ENCODE measurements at places on chromosomes 1 and 21. TPM values are rescaled to one million over a fixed set of nuclear protein-coding genes. Genes with fewer than 3 reads are reported as not detected.

DNA sequence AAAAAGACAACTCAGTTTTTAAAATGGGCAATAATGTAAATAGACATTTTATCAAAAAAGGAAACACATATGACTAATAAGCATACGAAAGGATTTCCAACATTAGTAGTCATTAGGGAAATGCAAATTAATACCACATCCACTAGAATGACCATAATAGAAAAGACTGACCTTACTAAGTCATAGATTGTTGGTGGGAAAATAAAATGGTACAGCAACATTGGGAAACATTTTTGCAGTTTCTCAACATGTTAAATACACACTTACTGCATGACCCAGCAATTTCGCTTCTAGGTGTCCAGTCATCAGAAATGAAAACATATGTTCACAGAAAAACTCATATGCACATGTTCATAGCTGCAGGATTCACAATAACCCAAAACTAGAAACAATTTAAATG is 29.9 kb upstream of the SLC44A3 start:
- DNase-seq, result no peak
- no peak overlapping the region for H3K27ac ChIP-seq
- H3K4me1 ChIP-seq, result peaks cover 23% of the 10 kb centered on the region
- no peaks in the 10 kb centered on the region for H3K27me3 ChIP-seq

GRCh38 chr1:181190364-181191035 is 102.0 kb downstream of the IER5 start:
- DNase-seq, result no peak
- H3K36me3 ChIP-seq, result peaks cover 3% of the 10 kb centered on the region
- no peak overlapping the region for H3K27ac ChIP-seq
- H3K27me3 ChIP-seq, result peaks cover 53% of the 10 kb centered on the region
- no peaks in the 10 kb centered on the region for H3K4me1 ChIP-seq

DNA sequence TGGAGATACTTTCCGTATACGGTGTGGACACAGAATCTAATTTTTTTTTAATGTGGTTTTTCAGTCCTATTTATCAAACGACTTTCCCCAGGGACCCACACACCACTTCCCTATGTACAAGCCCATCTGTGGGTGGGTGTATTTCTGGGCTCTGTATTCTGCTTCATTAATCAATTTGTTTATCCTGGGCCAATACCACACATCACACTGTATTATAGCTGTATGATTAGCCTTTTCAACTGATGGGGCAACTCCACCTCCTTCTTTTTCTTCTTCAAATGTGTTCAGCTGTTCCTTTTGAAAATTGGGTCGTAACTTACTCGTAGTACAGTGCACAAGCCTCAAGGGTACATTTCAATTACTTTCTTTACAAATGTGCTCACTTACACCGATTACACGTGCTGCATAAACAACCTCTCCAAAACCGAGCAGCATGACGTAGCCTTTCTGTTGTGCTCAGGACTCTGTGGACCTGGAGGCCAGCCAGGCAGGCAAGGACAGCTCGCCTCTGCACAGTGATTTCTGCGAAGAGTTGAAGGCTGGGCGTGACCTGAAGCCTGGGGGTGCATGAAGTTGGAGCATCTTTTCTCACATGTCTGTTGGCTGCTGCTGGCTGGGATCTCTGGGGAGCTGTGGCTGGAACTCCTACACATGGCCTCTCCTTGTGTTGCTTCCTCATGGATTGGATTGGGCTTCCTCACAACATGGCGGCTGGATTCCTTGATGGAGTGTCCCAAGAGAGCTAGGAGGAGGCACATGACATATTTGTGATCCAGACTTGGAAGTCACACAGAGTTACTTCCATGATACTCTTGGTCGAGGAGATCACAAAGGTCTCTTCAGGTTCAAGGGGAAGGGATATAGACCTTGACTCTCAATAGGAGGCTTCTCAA is 126.5 kb downstream of the CRYAA start:
- H3K4me3 ChIP-seq, result no peak overlapping the region
- H3K27me3 ChIP-seq, result no peaks in the 10 kb centered on the region
- H3K27ac ChIP-seq, result no peak overlapping the region
- H3K36me3 ChIP-seq, result no peaks in the 10 kb centered on the region
- DNase-seq, result no peak

GRCh38 chr1:44777547-44777946 is 2.2 kb downstream of the RPS8 start:
- H3K4me1 ChIP-seq, result peaks cover 41% of the 10 kb centered on the region
- no peak for DNase-seq
- no peak overlapping the region for H3K27ac ChIP-seq
- no peaks in the 10 kb centered on the region for H3K27me3 ChIP-seq
- H3K36me3 ChIP-seq, result peaks cover 38% of the 10 kb centered on the region

GRCh38 chr1:160129046-160129445 is 13.5 kb downstream of the ATP1A2 start:
- H3K36me3 ChIP-seq, result peaks cover 20% of the 10 kb centered on the region
- peaks cover 19% of the 10 kb centered on the region for H3K4me1 ChIP-seq
- no peaks in the 10 kb centered on the region for H3K27me3 ChIP-seq
- H3K27ac ChIP-seq, result no peak overlapping the region
- no peak for DNase-seq

- no peak overlapping the region for H3K27ac ChIP-seq
- no peak overlapping the region for H3K4me3 ChIP-seq
- DNase-seq, result no peak
- peaks cover 21% of the 10 kb centered on the region for H3K27me3 ChIP-seq
Measured at GRCh38 chr1:14338509-14338908, 260.0 kb upstream of the KAZN start.

GRCh38 chr1:84363019-84363418 is 35.3 kb upstream of the DNASE2B start:
- no peaks in the 10 kb centered on the region for H3K4me1 ChIP-seq
- H3K36me3 ChIP-seq, result peaks cover 2% of the 10 kb centered on the region
- no peak for DNase-seq
- no peak overlapping the region for H3K4me3 ChIP-seq
- H3K27me3 ChIP-seq, result no peaks in the 10 kb centered on the region
- no peak overlapping the region for H3K27ac ChIP-seq

GRCh38 chr1:206565995-206566394 is 46.3 kb downstream of the EIF2D start:
- H3K27ac ChIP-seq, result no peak overlapping the region
- no peaks in the 10 kb centered on the region for H3K36me3 ChIP-seq
- no peak overlapping the region for H3K4me3 ChIP-seq
- H3K27me3 ChIP-seq, result no peaks in the 10 kb centered on the region
- no peaks in the 10 kb centered on the region for H3K4me1 ChIP-seq

Gene GBP2
- total RNA-seq, result not detected

Gene PSRC1
- total RNA-seq, result 102 TPM

Gene RAD54L
- 55.8 TPM for total RNA-seq

Gene PAPPA2
- 0.79 TPM for total RNA-seq

Gene CD247
- 2.8 TPM for total RNA-seq
